Chondrocyte (in vitro differentiated cells): ENCODE measurements at places on chromosomes 11 and 22. TPM values are rescaled to one million over a fixed set of nuclear protein-coding genes. Genes with fewer than 3 reads are reported as not detected.

DNA sequence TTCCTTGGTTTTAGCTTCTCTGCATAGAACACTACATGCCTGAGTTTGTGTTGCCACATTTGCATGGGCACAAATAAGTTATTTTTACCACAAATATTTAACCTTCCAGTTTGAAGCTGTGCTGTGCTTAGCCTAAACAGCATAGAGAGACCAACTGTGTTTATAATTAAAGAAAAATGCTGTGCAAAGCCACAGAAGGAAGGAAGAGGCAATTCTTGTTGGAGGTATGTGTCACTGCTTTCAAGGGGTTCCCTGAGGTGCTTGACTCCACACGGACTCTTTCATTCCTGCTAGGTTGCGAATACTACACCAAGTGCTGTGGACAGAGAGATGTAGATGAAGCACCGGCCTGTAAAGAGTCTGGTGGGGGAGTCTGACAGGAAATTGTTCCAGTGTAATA is 47.6 kb upstream of the OLFML1 start:
- no peak for DNase-seq
- H3K4me1 ChIP-seq: no peaks in the 10 kb centered on the region
- H3K27me3 ChIP-seq: peaks cover 5% of the 10 kb centered on the region
- no peak overlapping the region for H3K4me3 ChIP-seq
- H3K36me3 ChIP-seq: no peaks in the 10 kb centered on the region

SPON1 gene
- total RNA-seq: 0.10 TPM in 1 of 3 replicates, not detected in the others

DNA sequence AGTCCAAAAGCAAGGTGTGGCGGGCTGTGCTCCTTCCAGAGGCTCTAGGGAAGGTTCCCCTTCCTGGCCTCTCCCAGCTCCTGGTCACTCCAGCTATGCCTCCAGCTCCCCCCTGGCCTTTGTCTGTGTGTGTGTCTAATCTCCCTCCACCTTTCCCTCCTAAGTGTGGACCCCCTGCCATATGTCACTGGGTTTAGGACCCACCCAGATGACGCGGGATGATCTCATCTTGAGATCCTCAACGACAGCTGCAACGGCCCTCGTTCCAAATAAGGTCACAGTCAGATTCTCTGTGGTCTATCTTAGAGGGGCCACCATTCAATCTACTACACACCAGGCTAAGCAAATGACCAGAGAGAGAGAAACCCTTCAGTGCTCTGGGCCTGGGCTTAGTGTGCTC is 107.9 kb downstream of the ARHGAP8 start:
- H3K4me1 ChIP-seq: no peaks in the 10 kb centered on the region
- no peak for DNase-seq
- no peak overlapping the region for H3K27ac ChIP-seq
- no peaks in the 10 kb centered on the region for H3K36me3 ChIP-seq
- no peaks in the 10 kb centered on the region for H3K27me3 ChIP-seq

DNA sequence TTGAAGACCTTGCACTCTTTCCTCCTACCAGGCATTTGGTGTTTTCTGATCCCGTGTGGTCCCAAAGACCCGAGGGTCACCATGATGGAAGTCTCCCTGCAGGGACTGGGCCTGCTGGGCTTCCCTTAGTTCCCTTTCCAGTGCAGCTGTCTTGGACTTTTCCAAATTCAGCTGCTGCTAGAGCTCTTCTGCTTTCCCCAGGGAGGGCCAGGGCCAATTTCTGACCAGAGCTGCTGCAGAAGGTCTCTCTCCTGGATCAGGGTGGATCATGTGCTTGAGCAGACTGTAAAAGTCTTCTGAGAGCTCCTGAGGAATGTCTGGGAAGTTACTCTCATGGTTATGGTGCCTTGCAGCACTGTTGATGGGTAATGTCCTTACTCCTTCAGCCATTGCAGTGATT is 23.2 kb downstream of the LDLRAD3 start:
- no peaks in the 10 kb centered on the region for H3K27me3 ChIP-seq
- no peak for DNase-seq
- no peak overlapping the region for H3K27ac ChIP-seq
- no peak overlapping the region for H3K4me3 ChIP-seq
- H3K36me3 ChIP-seq: no peaks in the 10 kb centered on the region
